Activated T-cell treated with anti-CD3 and anti-CD28 coated beads for 48 hours (primary cell): ENCODE measurements at places on chromosomes 3 and 15.

DNA sequence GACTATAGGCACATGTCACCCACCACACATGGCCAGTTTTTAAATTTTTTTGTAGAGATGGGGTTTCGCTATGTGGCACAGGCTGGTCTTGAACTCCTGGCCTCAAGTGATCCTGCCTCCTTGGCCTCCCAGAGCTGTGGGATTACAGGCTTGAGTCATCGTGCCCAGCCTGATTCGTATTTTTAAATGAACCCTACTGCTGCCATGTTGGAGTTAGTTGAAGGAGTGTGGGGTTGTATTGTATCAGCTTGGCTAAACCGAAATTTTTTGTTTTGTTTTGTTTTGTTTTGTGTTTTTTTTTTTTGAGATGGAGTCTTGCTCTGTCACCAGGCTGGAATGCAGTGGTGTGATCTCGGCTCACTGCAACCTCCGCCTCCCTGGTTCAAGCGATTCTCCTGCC is 11.8 kb upstream of the ZNF770 start:
- DNase-seq: no peak

DNA sequence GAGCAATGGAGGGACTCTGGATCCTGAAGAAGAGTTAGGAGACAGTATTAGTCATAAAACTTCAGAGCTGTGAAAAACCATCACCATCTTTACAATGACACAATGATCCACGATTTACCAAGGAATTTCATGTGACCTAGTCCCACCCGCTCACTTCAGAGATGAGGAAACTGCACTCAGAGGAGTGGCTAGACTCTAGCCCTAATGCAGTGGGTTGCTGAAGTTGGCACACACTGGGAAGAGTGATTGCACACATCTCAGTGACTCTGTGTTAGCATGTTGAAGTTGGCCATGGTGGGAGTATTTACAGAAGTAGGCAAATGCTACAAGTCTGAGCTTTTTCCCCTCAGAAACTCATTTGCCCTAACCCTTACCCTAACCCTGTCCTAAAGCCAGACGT is 35.2 kb upstream of the SPATA12 start:
- no peak for DNase-seq

GRCh38 chr3:170149016-170149415 is 32.5 kb downstream of the PHC3 start:
- no peak for DNase-seq

DNA sequence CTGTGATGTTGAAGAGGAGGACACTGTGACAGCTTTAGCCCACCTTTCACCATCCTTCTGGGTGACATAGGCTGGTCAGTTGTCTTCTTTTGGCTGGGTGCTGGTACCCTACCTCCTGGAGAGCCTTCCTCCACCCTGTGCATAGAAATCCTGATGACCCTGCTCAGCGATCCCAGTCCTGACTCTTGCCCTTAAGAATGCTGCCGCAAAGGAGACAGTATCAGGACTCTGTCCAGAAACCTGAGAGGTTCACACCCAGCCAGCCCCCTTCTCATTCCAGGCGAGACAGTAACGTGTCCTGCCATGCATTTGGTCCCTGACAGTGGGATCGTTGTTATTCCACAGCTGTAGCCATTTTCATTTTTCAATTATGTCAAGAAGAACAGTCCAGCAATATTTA is 312.8 kb upstream of the CHRM5 start:
- no peak for DNase-seq

DNA sequence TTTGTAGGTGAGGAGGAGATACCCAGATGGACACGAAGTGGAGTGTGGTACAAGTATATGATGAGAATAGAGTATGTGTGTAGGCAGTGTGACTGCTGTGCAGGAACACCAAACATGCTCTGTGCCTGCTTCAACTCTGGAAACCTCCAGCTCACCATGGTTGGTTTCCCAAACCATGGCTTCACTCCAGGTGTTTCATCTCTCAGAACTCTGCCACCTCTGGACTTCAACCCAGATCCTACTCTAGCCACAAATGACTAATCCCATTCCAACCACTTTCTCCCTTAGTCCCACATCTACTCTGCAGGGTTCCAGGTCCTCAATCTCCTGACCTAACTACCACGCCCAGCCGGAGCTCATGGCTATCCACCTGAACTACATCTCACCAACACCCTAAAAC is 102.1 kb downstream of the RYK start:
- no peak for DNase-seq

- DNase-seq: no peak
Measured at GRCh38 chr3:143536817-143537535, 311.3 kb downstream of the SLC9A9 start.
